Gastrocnemius medialis (tissue), 4 donors: ENCODE measurements at places on chromosomes 3 and 15. TPM values are rescaled to one million over a fixed set of nuclear protein-coding genes. Genes with fewer than 3 reads are reported as not detected.
A peak's percentile ranks its signal among the peaks of the same experiment; 100 is the strongest.

DNA sequence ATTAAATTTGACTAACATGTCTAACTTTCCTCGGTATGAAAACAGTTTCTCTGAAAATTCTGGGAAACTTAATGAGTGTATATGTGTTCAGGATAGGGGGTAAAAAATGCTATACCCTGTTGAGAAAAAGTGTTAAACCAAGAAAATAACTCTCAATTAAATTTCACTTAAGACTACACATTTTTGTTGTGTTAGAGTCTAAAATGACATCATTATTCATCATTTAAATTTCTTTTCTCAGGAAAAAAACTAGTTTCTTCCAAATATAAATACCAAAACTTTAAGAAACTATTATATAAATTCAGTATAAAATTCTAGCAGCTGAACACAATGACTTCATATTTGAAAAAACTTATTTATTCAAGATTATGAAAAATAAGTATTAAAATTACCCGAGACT is 52.2 kb downstream of the ZNF148 start:
- no peak overlapping the region for H3K4me3 ChIP-seq
- H3K27ac ChIP-seq: peak overlapping the region; percentile 7
- DNase-seq: no peak
- H3K36me3 ChIP-seq: no peaks in the 10 kb centered on the region
- H3K4me1 ChIP-seq: no peaks in the 10 kb centered on the region

DNA sequence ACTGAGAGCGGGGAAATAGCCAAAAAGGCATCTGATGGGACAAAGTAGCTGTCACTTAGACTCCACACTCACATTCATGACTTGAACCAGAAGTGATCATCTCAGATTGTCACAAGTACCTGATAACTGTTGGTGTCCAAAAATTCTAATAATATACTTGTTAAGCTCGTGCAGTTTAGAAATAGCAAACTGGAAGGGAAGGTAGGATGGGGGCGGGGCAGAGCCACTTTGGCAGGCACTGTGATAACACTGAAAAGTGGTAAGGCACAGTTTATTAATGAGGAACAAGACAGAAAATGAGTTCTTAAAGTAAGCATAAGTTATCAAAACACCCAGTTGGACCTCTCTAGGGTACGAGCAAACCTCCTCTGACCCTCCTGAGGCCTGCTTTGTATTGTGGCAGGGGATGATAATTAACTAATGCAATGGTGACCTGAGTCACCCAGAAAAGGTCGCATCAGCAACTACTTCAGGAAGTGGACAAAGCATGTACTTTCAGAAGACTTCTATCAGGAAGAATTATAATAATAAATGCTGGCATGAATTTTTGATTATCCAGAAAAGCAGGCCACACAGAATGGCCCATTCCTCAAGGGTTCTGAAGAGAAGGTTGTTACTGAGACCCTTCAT is 54.4 kb downstream of the ADCY5 start:
- H3K4me3 ChIP-seq: no peak overlapping the region
- H3K27me3 ChIP-seq: no peaks in the 10 kb centered on the region
- H3K27ac ChIP-seq: no peak overlapping the region
- no peak for DNase-seq
- H3K4me1 ChIP-seq: no peaks in the 10 kb centered on the region

DNA sequence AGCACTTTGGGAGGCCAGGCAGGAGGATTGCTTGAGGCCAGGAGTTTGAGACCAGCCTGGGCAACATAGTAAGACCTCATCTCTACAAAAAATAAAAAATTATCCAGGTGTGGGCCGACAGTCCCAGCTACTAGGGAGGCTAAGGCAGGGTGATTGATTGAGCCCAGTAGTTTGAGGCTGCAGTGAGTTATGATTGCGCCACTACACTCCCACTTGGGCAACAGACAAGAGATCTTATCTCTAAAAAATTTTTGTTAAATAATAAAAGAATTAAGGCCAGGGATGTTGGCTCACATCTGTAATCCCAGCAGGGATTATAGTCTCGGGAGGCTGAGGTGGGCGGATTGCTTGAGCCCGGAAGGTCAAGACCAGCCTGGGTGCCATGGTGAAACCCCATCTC is 25.8 kb upstream of the NFKBIZ start:
- no peak overlapping the region for H3K27ac ChIP-seq
- H3K36me3 ChIP-seq: no peaks in the 10 kb centered on the region
- no peak for DNase-seq
- H3K4me1 ChIP-seq: peaks cover 28% of the 10 kb centered on the region
- no peaks in the 10 kb centered on the region for H3K27me3 ChIP-seq

DNA sequence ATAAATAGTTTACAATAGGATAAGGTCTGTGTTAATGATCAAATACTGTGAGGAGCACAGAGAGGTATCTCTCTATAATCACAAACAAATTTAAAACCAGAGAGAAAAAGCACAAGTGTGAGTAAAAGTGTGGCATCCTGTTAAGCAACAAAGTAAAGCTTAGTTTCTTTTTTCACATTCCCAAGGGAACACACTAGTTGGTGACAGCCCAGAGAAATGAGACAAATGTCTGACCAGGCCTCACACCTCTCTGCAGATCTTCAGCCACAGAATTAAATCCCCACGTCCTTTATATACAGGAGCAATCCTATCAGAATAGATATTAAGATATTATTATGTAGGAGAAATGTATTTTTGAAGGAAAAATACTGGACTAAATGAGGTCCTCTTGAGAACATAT is 2.7 kb downstream of the FBN1 start:
- H3K4me1 ChIP-seq: no peaks in the 10 kb centered on the region
- no peak overlapping the region for H3K27ac ChIP-seq
- peaks cover 8% of the 10 kb centered on the region for H3K27me3 ChIP-seq
- DNase-seq: no peak
- H3K4me3 ChIP-seq: peak overlapping the region; percentile 64

DNA sequence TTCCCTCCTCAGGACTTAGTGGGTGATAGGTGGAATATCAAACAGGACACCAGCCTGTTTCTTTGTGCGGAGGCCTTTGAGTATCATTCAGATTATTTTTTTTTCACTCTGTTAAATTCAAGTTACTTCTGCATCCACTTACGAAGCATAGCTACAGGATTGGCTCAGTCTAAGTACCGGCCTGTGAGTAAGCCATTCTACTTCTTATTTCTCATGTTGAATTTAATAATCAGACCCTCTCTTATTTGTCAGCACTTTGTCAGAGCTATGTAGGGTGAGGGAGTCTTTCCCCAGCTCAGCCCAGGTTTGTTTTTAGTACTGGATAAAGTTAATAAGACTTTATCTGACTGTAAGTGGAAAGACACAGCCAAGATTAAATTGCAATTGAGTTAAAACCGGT is 54.7 kb downstream of the ITPR1 start:
- H3K36me3 ChIP-seq: no peaks in the 10 kb centered on the region
- DNase-seq: no peak
- no peaks in the 10 kb centered on the region for H3K4me1 ChIP-seq
- H3K4me3 ChIP-seq: no peak overlapping the region

DNA sequence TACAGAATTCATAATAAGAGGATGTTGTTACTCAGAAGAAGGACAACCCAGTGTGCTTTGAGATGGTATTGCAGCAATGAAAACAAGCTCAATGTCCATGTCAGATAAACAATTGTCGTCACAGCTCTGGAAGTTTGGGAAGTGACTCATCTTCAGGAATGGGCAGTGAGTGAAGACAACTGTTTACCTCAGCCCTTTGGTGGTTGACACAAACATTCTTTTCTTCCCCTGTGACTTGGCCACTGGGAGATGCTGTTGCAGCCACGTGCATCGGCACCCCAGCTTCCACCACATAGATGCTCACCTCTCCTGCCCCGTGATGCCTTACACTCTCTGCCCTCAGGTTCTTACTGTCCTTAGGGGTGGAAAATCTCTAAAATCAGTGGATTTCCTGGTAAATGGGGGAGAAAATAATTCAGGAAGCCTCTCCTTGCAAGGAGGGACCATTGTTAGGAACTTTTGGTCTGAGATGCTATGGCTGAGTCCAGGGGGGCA is 114.1 kb upstream of the GALNT15 start:
- H3K36me3 ChIP-seq: no peaks in the 10 kb centered on the region
- peak; percentile 89 for DNase-seq

- H3K4me1 ChIP-seq: no peaks in the 10 kb centered on the region
- DNase-seq: no peak
- no peak overlapping the region for H3K27ac ChIP-seq
- H3K36me3 ChIP-seq: no peaks in the 10 kb centered on the region
Measured at GRCh38 chr3:123015596-123015995, 12.0 kb downstream of the SEMA5B start.

GRCh38 chr15:70318594-70319465 is 221.1 kb upstream of the TLE3 start:
- H3K27me3 ChIP-seq: no peaks in the 10 kb centered on the region
- H3K27ac ChIP-seq: no peak overlapping the region
- peaks cover 13% of the 10 kb centered on the region for H3K4me1 ChIP-seq
- H3K36me3 ChIP-seq: no peaks in the 10 kb centered on the region
- H3K4me3 ChIP-seq: no peak overlapping the region

DNA sequence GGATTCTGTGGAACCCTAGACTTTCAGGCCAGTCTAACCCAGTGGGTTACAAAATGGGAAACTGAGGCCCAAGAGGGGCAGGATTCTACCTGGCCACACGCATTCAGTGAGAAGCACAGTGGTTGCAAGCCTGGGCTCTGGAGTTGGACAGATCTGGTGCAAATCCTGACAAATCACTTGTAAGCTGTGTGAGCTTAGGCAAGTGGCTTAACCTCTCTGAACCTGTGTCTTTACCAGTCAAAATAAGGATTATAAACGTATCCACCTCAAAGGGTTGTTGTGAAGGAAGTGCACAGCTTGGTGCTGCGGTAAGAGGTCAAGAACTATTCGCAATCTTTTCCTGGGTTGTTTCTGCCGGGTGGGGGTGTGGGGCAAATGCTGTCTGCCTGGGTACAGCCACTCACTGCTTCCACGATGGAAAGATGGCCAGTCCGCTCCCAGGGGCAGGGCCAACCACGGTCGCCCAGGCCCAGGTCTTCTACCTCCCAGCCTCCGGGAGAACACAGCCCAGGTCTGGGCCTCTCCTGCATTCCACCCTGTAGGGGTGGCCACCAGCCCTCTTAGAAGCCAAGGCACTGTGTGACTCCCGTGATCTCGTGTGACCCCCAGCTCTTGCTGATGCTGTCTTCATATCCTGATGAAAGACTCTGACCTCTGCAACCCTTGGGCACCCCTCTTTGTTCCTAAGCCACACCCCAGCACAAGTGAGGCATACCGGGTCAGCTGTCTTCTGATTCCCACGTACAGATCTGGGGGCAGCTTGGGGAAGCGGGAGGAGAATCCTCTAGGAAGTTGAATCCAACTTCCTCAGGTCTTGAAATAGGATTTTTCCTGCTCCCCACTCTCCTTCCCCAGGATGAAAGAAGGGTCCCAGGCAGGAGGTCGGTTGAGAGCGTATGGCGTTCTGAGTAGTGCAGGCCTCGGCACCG is 1.5 kb downstream of the CHRNA3 start:
- H3K27me3 ChIP-seq: peaks cover 32% of the 10 kb centered on the region
- H3K4me1 ChIP-seq: peaks cover 7% of the 10 kb centered on the region
- DNase-seq: no peak
- H3K4me3 ChIP-seq: peak overlapping the region; percentile 50

DNA sequence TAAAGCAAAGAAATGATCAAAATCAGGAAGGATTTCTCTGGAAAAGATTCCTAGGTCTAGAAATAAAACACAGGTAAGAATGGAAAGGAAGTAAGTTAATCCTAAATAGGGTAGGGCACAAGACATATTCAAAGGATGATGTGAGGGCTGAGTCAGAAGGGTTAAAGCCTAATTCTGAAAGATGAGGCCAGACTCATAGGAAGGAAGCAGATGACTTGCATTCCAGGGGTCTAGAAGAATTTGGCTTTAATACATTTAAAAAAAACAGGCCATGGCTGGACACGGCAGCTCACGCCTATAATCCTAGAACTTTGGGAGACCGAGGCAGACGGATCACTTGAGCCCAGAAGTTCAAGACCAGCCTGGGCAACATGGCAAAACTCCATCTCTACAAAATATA is 3.2 kb downstream of the SSR3 start:
- DNase-seq: no peak
- H3K4me3 ChIP-seq: no peak overlapping the region
- H3K27me3 ChIP-seq: no peaks in the 10 kb centered on the region
- peak overlapping the region; percentile 20 for H3K27ac ChIP-seq
- peaks cover 19% of the 10 kb centered on the region for H3K36me3 ChIP-seq

- no peaks in the 10 kb centered on the region for H3K27me3 ChIP-seq
- no peak overlapping the region for H3K27ac ChIP-seq
- no peak for DNase-seq
- no peaks in the 10 kb centered on the region for H3K4me1 ChIP-seq
- no peak overlapping the region for H3K4me3 ChIP-seq
- no peaks in the 10 kb centered on the region for H3K36me3 ChIP-seq
Measured at GRCh38 chr3:151675858-151676615, 57.7 kb upstream of the AADACL2 start.

GRCh38 chr3:53744351-53744750 is 101.9 kb downstream of the CHDH start:
- no peak overlapping the region for H3K4me3 ChIP-seq
- no peaks in the 10 kb centered on the region for H3K36me3 ChIP-seq
- no peaks in the 10 kb centered on the region for H3K4me1 ChIP-seq
- peak; percentile 25 for DNase-seq

GRCh38 chr3:61236556-61236955 is 14.7 kb downstream of the FHIT start:
- DNase-seq: no peak
- H3K27ac ChIP-seq: no peak overlapping the region
- H3K4me3 ChIP-seq: no peak overlapping the region

TERC gene
- 18.4 TPM for total RNA-seq

PRKAR2A gene
- total RNA-seq: 62.2 TPM

COL7A1 gene
- 1.7 TPM for total RNA-seq

C3orf22 gene
- total RNA-seq: not detected

GOLGA8T gene
- not detected for total RNA-seq

PTH1R gene
- 6.8 TPM for total RNA-seq
